H1 (cell line): ENCODE measurements at places on chromosomes 7 and 10. TPM values are rescaled to one million over a fixed set of nuclear protein-coding genes. Genes with fewer than 3 reads are reported as not detected.

UNCX gene
- total RNA-seq, result not detected in 2 replicates

IGFBP3 gene
- total RNA-seq, result 5.5 and 7.1 TPM in 2 replicates

PRLHR gene
- total RNA-seq, result not detected in 2 replicates

TET1 gene
- total RNA-seq, result 68.5 and 69.3 TPM in 2 replicates

ELFN1 gene
- 2.0 and 2.1 TPM in 2 replicates for total RNA-seq

NANOS1 gene
- total RNA-seq, result 3.1 and 5.4 TPM in 2 replicates

GNAT3 gene
- not detected in 2 replicates for total RNA-seq

C10orf62 gene
- total RNA-seq, result not detected in 2 replicates

SMKR1 gene
- 0.39 and 1.2 TPM in 2 replicates for total RNA-seq

GDF2 gene
- not detected in 2 replicates for total RNA-seq

NPFFR1 gene
- 0.06 TPM in 1 of 2 replicates, not detected in the other for total RNA-seq

OPN4 gene
- total RNA-seq, result not detected in 2 replicates

RGR gene
- not detected in 2 replicates for total RNA-seq

NRCAM gene
- total RNA-seq, result 3.8 and 4.3 TPM in 2 replicates

FFAR4 gene
- not detected in 2 replicates for total RNA-seq

SEMA3E gene
- 0.93 and 1.9 TPM in 2 replicates for total RNA-seq

LBX1 gene
- total RNA-seq, result not detected in 2 replicates

ADGRA1 gene
- 0.08 and 0.17 TPM in 2 replicates for total RNA-seq

MEOX2 gene
- 0.19 TPM in 1 of 2 replicates, not detected in the other for total RNA-seq

PROSER2 gene
- total RNA-seq, result 11.6 and 13.7 TPM in 2 replicates

GRM3 gene
- total RNA-seq, result 3.4 and 4.2 TPM in 2 replicates

WNT8B gene
- total RNA-seq, result 0.34 and 0.67 TPM in 2 replicates

HOGA1 gene
- total RNA-seq, result 0.28 and 0.29 TPM in 2 replicates

CALML5 gene
- total RNA-seq, result 0.38 TPM in 1 of 2 replicates, not detected in the other

ANKMY2 gene
- 9.3 and 9.6 TPM in 2 replicates for total RNA-seq

LRRC4 gene
- 13.4 and 15.1 TPM in 2 replicates for total RNA-seq

PGAM2 gene
- 1.4 and 2.1 TPM in 2 replicates for total RNA-seq

HMX2 gene
- total RNA-seq, result 1.3 and 2.0 TPM in 2 replicates

CAV2 gene
- 4.7 and 6.4 TPM in 2 replicates for total RNA-seq

EPO gene
- total RNA-seq, result 0.48 and 0.95 TPM in 2 replicates

FEZF1 gene
- total RNA-seq, result 10.6 and 12.9 TPM in 2 replicates

MOGAT3 gene
- 0.82 TPM in 1 of 2 replicates, not detected in the other for total RNA-seq

CYP2C9 gene
- total RNA-seq, result not detected in 2 replicates

HKDC1 gene
- 0.11 and 0.78 TPM in 2 replicates for total RNA-seq

KLLN gene
- total RNA-seq, result 0.71 and 0.73 TPM in 2 replicates

EBLN1 gene
- total RNA-seq, result not detected in 2 replicates

PPP1R17 gene
- 2.5 and 3.8 TPM in 2 replicates for total RNA-seq

INSYN2A gene
- total RNA-seq, result 0.19 TPM in 2 replicates

OR2A1 gene
- total RNA-seq, result not detected in 2 replicates

POLR2J2 gene
- 7.7 and 7.9 TPM in 2 replicates for total RNA-seq

ACHE gene
- total RNA-seq, result 4.3 and 4.8 TPM in 2 replicates

AKR1D1 gene
- not detected in 2 replicates for total RNA-seq

SSC4D gene
- total RNA-seq, result 10.8 and 11.8 TPM in 2 replicates

IFIT2 gene
- 0.35 and 0.40 TPM in 2 replicates for total RNA-seq

ABCA13 gene
- 0.07 and 0.13 TPM in 2 replicates for total RNA-seq

GIMAP4 gene
- total RNA-seq, result 0.22 TPM in 1 of 2 replicates, not detected in the other

GPC2 gene
- total RNA-seq, result 44.8 and 46.8 TPM in 2 replicates

CYP2C8 gene
- 0.32 TPM in 1 of 2 replicates, not detected in the other for total RNA-seq

ZNF736 gene
- total RNA-seq, result not detected in 2 replicates

ZKSCAN1 gene
- 37.7 and 40.6 TPM in 2 replicates for total RNA-seq

LRRD1 gene
- not detected in 2 replicates for total RNA-seq

MKX gene
- 0.92 and 1.3 TPM in 2 replicates for total RNA-seq

MSMB gene
- total RNA-seq, result not detected in 2 replicates

ZSWIM8 gene
- total RNA-seq, result 44.7 and 49.8 TPM in 2 replicates

CCL24 gene
- not detected in 2 replicates for total RNA-seq

KEL gene
- total RNA-seq, result 1.1 and 1.8 TPM in 2 replicates
